ENCODE measurements at places on chromosomes 12 and 14.

- DNase-seq = no peak
These were observed 2.9 kb downstream of the VCPKMT start for GRCh38 chr14:50113381-50114035.

DNA sequence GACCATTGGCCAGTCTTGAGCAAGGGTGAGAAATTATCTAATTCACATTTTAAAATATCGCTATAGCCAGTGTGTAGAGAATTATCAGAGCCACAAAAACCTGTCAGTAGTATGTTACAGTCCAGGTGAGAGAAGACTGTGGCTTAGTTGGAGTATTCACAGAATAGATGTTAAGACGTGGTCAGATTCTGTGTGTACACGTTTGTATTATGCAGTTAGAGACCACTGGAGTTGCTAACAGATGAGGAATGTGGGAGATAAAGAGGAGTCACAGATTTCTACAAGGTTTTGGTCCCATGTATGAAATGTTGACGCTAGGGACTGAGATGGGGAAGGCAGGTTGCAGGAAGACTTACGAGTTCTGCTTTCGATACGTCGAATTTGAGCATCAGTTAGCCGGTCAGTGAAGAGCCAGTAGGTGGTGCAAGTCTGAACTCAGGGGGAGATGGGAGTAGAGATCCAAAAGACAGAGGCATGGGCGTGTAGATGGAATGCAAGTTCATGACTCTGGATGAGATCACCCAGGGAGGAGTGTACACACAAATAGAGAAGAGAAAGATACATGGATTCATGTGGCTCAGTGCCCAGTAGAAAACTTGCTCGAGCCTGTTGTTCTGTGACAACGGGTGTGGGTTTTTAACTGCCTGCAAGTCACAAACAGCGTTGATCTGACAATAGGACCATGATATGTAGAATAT lies 114.8 kb upstream of the FLRT2 start:
- DNase-seq = no peak

- DNase-seq = no peak
These were observed 65.4 kb downstream of the C14orf132 start for GRCh38 chr14:96104469-96105057.

GRCh38 chr12:124053851-124054250 lies 80.8 kb downstream of the ZNF664 start:
- DNase-seq = peak; percentile 46

DNA sequence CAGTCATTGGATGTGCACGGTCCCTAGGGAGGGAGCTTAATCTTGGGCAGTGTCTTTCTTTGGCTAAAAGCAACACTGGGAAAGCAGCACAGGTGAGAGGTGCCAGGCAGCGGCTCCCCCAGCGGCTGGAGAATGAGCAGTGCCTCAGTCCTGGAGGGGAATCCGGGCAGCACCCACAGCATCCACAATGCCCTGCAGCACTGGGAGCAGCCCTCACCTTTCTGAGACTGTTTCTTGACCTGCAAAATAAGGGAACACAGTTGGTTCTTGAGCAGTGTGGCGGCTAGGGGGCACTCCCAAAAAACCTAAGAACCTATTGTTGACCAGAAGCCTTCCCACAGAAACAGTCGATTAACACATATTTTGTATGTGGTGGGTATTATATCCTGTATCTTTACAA lies 75.8 kb downstream of the SINHCAF start:
- DNase-seq = no peak

DNA sequence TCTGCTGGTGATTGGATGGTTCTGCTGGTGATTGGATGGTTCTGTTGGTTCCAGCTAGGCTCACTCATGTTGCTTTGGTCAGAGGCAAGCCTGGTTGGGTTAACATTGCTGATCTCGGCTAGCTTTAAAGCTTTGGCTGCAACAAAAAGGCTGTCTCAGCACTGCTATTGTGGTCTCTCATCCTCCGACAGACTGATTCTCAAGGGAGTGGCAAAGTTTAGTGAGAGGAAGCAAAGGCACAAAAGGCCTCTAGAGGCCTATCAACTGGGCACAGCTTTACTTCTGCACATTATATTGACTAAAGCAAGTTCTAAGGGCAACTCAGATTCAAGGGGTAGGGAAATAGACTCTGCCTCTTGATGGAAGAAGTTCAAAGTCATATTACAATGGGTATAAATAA lies 84.7 kb upstream of the LGR5 start:
- no peak for DNase-seq

DNA sequence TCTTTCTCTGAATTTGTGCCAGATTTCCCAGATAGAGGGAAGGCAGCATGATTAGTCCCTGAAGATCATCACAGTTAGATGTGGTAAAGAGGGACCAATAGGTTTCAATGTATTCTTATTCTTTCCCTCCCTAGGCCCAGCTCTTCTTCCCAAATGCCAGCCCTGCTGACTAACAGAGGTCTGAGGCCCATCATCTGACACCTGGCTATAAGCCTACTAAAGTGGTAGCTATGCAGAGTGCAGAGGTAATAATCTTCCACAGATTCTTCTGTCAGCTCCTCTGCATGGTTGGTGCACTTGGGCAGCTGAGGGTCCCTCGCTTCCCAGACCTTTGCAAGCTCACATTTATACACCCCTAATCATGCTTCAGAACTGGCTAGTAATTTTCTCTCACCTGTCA lies 63.7 kb upstream of the PZP start:
- DNase-seq = no peak

GRCh38 chr12:111444925-111445725 lies 39.4 kb downstream of the SH2B3 start:
- peak; percentile 53 for DNase-seq

DNA sequence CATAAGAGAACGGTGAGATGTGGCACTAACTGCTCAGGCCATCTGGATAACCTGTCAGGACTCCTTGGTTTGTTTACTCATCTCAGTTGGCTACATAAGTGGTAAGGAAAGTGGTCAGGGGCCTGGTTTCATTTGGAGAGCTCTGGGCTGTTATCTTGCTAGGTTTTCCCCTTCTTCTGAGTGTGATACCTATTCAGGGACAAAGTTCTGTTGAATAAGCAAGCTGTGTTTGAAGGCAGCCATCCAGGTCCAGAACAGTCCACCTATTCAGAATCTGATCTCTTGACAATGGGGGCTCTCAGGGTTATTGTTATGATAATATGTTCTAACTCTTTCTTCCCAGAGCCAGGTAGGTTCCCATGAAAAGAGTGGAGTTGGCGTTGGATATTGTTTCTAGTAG lies 194.9 kb downstream of the PAH start:
- no peak for DNase-seq

DNA sequence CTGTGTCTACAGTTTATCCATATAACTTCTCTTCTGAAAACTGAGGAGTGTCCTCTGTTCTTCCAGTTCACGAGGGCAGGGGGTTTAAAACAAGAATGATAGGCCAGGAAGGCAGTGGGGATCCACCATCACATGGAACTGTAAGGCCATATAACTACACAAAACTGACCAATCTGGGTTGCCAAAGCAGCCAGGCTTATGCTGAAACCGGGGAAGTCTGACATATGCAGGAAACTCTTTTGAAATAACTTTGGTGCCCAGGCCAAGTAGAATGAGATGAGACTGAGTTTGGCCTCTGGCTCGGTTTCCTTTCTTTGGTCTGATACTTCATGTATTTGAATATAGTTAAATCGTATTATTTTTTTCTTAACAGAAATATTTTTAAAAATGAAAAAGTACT lies 18.0 kb upstream of the ATF1 start:
- DNase-seq = no peak

DNA sequence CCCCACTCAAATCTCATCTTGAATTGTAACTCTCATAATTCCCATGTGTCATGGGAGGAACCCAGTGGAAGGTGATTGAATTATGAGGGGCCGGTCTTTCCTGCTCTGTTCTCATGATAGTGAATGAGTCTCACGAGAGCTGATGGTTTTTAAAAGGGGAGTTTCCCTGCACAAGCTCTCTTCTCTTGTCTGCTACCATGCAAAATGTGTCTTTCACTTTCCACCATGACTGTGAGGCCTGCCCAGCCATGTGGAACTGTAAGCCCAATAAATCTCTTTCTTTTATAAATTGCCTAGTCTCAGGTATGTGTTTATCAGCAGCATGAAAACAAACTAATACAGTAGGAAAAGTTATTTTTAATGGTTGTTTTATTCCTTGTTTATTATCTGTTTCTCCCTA lies 146.0 kb downstream of the FSCB start:
- no peak for DNase-seq

- DNase-seq = no peak
These were observed 201.1 kb downstream of the ETNK1 start for GRCh38 chr12:22826026-22826425.

- no peak for DNase-seq
These were observed 105.5 kb upstream of the MYL2 start for GRCh38 chr12:111025792-111026430.

DNA sequence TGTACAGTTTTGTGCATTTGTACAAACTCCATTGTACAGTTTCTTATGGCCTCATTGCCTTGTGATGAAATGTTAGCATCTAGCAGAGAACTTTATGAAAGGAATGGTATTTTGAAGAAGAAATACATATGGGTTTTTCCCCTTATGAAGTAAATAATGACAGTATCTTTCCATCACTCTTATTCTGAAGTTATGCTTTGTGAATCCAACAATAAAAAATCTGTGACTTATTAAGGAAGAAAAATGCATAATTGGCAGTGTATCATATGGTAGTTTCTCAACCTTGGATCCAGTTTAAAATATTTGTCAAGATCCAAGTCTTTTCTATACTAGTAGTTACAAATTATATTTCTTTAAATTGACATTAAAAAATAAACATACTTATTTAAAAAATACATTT lies 859.1 kb upstream of the FLRT2 start:
- no peak for DNase-seq

DNA sequence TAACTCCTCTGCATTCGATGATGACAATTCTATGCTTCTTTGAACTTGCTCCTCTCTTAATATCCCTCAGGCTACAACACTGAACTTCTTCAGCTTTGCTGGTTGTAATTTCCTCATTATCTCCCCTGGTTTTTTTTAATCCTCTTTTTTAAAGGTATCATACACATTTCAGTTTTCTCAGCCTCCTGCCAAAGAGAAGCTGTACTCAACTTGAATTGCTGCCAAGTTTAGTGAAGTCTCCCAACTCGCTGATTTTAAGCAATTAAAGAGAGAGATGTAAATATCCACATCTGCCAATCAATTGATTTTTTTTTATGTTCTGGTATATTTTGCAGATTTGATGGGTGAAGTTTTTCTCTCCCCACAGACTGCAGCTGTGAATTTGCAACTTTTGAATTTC lies 817.8 kb downstream of the GALC start:
- no peak for DNase-seq

- peak; percentile 91 for DNase-seq
These were observed 20.1 kb upstream of the CCDC63 start for GRCh38 chr12:110826592-110827200.

GRCh38 chr14:101781240-101782061 lies 19.9 kb downstream of the PPP2R5C start:
- DNase-seq = no peak

DNA sequence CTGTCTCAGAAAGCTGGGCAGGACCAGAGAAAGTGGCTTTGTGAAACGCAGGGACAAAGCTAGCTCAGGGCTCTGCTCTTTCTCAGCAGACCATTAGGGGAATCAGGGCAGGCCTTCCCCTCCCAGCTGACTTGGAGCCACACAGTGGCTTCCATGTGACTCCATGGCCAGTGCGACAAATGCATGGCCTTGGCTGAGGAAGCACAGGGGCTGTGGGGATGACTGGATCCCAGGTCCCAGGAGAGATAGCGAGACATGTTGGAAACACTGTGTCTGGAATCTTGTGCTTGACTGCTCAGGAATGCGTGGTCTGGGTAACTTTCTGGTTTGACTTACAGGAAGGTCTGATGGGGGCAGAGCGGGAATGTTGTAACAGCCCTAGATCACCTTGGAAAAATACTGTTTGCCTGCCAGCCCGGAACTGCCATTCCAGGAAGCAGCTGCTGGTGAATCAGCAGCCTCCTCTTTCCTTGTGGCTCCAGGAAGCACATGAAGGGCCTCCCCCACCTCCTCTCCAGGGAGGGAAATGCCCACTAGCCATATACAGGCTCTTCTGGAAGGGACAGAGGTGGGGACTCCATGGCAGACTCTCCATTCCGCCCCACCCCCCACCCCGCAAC lies 133.5 kb upstream of the HIF1A start:
- DNase-seq = no peak

DNA sequence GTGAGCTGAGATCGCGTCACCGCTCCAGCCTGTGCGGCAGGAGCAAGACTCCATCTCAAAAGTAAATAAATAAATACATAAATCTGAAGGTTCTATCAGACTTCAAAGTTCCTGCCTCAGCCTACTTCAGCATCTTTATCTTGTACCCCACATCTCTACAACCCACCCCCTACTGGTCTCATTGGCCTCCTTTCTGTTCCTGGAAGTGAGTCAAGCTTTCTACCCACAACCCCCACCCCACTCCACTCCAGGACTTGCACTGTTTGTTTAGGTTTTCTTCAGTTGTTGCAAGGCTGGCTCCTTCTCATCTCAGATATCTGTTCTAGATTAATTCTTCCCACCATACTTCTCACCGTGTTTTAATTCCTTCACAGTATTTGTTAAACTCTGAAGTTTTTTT lies 714 bp upstream of the PSMC6 start:
- DNase-seq = no peak

DNA sequence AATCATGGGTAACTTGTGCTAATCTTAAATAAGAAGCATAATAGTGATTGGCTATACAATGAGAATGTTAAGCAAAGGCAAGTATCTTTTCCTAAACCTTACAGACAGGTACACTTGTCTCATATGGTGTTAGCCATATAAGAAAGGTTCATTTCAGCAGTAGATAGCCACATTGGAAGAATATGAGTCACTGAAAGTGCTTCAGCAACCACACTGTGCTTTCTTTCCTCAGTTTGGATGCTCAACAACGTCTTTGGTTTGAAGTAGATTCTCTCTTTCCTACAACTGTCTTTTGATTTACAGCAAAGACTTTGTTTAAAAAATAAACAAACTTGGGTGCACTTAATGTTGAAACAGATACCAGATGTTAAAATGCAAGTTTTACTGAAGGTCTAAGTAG lies 8.9 kb downstream of the DDHD1 start:
- no peak for DNase-seq

- DNase-seq = no peak
These were observed 88.6 kb upstream of the DCN start for GRCh38 chr12:91271185-91271584.

DNA sequence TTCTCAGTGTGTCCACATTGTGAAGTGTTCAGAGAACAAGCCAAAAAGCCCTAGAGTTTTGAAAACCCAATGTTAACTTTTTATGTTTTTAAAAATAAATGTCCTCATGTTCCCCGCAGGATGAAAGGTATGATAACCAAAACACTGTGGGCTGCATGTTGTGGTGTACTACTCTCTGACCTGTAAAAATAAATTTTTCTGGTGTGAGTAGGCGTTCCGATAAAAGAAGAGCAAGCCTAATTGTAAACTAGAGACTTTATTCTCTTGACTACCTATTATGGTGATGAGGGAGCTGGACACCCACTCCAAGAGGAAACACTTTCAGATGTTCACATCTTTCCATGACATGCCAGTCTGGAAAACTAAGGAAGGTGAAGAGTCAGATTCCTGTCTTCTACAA lies 18.2 kb downstream of the PTGER2 start:
- no peak for DNase-seq

DNA sequence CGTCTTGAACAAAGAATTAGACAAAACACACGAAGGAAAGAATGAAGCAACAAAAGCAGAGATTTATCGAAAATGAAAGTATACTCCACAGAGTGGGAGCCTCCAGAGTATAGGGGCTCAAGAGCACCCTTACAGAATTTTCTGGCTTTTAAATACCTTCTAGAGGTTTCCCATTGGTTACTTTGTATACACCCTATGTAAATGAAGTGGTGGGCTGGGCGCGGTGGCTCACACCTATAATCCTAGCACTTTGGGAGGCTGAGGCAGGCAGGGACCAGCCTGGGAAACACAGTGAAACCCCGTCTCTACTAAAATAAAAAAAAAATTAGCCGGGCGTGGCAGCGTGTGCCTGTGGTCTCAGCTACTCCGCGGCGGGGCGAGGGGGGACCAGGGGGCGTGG lies 13.1 kb upstream of the DNM1L start:
- no peak for DNase-seq
